ENCODE measurements at places on chromosomes 11 and 22. TPM values are rescaled to one million over a fixed set of nuclear protein-coding genes. Genes with fewer than 3 reads are reported as not detected.

Gene ANO3
- 1.5 TPM for total RNA-seq

Gene SELENOO
- 19.7 TPM for total RNA-seq

Gene KCTD14
- total RNA-seq = 13.7 TPM

Gene PDE2A
- 42.0 TPM for total RNA-seq

- no peak for DNase-seq
These were observed 946.0 kb downstream of the FAM181B start for GRCh38 chr11:81787584-81788049.

DNA sequence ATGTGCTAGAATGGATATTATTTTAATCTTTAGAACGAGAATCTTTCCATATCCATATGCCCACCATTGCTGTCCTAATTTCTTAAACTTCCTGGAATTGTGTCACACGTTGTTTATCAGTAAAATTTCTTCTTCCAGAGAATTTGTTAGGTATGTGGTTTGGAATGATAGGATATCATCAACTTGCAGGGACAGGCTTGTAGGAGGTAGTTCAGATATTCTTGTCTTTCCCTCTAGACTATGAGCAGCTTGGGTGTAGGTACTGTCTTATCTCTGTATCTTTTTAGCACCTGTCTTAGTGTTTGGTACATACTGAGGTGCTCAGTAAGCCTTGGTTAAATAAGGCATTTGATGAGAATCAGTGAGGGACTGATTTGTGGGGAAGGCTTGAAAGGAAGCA lies 3.4 kb downstream of the CTNND1 start:
- no peak for DNase-seq

DNA sequence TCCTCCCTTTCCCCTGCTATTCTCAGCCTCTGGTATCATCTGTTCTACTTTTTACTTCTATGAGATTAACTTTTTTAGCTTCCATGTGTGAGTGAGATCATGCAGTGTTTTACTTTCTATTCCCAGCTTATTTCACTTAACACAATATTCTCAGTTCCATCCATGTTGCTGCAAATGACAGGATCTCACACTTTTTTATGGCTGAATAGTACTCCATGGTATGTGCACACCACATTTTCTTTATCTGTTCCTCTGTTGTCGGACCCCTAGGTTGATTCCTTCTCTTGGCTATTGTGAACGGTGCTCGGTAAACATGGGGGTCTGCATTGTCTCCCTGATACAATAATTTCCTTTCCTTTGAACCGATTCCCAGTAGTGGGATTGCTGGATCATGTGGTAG lies 81.0 kb upstream of the RAB1B start:
- no peak for DNase-seq

GRCh38 chr11:66489636-66490035 lies 9.4 kb downstream of the DPP3 start:
- DNase-seq = no peak

GRCh38 chr11:78365381-78365792 lies 52.2 kb downstream of the GAB2 start:
- DNase-seq = no peak

DNA sequence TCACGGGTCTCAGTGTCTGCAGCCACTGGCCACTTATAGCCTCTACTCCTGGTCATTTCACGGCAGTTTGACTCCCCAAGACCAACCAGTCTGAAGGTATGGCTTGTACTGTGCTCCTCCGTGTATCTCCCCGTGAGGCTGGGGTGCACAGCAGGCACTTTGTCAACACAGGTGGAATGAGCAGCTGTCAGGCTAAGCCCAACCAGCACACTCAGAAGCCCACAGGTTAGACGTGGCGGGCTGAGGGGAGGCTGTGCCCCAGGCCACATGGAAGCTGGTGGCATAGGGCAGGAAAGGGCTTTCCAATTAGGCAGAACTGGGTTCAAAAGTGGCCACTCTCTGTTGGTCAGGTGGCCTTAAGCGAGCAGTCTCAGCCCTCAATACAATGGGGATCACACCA lies 7.0 kb downstream of the TP53I11 start:
- DNase-seq = no peak

- no peak for DNase-seq
These were observed 70.3 kb downstream of the KIRREL3 start for GRCh38 chr11:126930091-126930841.

GRCh38 chr11:64502634-64503033 lies 88.4 kb upstream of the SLC22A12 start:
- no peak for DNase-seq

- DNase-seq = no peak
These were observed 219.0 kb upstream of the ZBED5 start for GRCh38 chr11:11076879-11077278.
